Amygdala (tissue), 56 donors: ENCODE measurements at places on chromosomes 1 and 21.
A peak's percentile ranks its signal among the peaks of the same experiment; 100 is the strongest.

- no peak for DNase-seq
These were observed 339.7 kb upstream of the PROX1 start for GRCh38 chr1:213647864-213648650.

DNA sequence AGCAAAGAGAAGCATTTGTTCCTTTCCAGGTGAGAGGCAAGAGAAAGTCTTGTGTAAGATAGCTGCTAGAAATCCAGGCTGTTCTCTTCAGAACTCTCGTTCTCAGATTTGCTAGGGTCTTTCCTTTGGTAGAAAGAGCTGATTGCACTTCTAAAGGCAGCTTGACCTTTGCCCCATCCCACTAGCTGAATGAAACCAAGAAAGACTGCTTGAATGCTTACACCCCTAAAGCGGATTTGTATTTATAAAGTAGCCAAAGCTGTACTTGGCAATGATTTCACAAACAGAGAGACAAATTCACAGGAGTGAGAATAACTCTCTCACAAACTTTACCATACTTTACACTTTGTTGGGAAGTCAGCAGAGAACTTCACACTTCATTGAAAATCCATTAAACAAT is 424.1 kb downstream of the TTLL7 start:
- no peak for DNase-seq

GRCh38 chr1:193105821-193106177 is 585 bp upstream of the GLRX2 start:
- DNase-seq, result no peak

GRCh38 chr1:28602536-28603439 is 10.7 kb downstream of the RAB42 start:
- peak; percentile 39 for DNase-seq

GRCh38 chr1:66168467-66168887 is 365.5 kb upstream of the SGIP1 start:
- DNase-seq, result no peak

DNA sequence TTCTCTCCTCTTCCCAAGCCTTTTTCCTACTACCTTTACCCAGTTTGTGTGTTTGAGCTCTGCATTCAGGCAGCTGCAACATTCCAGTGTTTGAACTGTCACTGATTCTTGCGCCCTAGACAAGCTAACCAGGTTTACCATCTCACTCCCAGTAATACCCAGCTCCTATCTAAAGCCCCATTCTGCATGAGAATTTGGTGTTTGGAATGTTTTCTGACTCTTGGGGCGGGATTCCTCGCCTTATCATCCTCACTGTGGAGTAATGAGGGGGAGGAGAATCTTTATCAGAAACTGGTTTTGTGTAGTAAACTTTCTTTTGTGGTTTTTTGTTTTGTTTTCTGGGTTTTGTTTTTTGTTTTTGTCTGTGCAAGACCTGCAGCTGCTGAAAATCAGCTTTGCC is 36.5 kb downstream of the NCF2 start:
- no peak for DNase-seq

- no peak for DNase-seq
These were observed 345 bp downstream of the HPCAL4 start for GRCh38 chr1:39690794-39691382.

DNA sequence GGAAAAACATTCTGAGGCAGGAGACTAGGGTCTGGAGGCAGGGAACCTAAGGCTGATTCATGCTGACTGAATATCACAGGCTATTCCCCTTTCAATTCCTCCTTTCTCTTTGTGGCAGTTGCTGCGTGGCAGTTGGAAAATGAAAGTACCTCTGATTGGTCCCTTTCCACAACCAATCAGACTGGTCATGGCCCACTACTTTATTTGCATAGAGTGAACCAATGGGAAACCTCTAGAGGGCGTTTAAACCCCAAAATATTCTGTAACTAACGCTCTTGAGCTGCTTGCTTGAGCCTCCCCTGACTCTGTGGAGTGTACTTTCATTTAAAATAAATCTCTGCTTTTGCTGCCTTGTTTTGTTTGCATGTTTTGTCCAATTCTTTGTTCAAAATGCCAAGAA is 27.7 kb upstream of the VN1R5 start:
- DNase-seq, result no peak

DNA sequence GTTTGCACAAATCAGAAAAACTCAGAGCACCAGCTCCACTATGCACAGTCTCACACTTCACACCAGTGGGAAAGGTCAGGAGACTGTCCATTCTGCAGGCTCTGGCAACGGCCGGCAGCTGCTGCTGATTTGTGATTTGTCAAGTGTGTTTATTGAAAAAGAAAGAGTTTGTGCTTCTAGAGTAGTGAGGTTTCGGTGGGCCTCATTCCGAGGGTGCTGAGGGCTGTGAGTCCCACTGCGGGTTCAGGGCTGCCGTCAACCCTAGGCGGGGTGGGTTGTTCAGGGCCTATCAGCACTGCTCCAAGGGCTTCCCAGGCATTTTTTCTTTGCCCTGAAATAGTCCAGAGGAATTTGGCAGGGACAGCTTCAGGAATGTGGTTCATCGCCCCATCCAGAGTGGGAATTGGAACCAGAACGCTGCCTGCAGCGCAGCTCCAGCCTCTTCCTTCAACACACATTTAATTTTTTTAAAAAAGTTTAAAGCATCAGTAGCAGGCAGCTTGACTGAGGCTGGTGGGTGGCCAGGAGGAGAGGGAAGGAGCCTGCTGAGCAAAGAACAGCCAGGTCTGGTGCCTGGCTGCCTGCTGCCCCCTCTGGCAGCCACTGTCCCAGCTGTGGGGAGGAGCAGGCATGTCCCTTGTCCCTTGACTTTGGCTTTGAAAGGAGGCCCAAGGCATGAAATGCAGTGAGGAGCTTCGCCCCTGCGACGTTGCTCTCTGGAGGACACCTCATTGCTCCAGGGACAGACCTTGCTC is 19.7 kb downstream of the STUM start:
- no peak for DNase-seq

DNA sequence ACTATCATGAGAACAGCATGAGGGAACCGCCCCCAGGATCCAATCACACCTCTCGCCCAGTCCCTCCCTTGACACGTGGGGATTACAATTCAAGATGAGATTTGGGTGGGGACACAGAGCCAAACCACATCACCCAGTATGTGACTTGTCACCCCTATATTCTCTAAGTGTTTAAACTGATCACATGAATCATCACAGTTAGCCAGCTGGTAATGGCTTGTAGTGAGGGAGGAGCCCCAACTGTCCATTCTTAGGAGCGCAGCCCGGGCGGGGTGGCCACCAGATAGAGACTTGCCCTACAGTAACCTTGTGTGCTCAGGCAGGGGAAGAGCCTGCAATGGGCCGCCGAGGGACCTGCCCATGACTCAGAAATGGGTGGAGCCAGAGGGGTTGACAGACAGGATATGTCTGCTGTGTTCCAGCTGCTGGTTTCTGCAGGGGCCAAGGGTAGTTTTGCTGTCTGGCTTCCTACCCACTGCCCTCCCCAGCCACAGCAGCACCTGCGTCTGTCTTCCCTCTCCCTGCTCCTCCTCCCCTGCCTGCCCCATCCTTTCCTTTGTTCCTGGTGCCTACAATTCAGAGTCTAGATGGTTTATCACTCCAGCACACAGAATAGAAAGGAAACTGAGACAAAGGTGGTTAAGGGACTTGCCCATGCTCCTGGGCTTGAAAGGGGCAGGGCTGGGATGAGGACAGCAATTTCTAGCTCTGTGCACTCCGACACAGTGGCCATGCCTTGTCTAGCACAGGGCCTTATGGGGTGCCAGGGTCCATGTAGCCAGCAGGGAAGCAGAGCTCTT is 9.2 kb downstream of the ABCG1 start:
- peak; percentile 72 for DNase-seq

- no peak for DNase-seq
These were observed 12.6 kb upstream of the C1QTNF12 start for GRCh38 chr1:1259119-1259488.

DNA sequence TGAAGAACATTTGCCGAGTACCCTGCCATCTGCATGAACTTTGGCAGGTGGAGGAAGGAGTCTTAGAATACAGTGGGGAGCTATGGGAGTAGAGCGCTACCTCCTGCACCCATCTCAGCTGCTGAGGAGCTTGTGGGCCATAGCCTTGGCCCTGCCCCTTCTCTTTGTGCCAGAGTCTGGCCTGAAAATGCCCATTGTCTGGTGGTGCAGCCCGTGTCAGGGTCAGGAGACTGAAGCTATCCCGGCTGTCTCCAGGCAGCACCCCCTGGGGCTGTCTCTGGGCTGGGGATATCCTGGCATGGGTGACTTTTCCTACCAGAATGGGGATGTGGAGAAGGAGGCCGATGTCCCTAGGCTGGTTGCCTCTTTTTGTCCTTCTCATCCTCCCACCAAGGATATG is 7.3 kb downstream of the IPO13 start:
- peak; percentile 82 for DNase-seq

DNA sequence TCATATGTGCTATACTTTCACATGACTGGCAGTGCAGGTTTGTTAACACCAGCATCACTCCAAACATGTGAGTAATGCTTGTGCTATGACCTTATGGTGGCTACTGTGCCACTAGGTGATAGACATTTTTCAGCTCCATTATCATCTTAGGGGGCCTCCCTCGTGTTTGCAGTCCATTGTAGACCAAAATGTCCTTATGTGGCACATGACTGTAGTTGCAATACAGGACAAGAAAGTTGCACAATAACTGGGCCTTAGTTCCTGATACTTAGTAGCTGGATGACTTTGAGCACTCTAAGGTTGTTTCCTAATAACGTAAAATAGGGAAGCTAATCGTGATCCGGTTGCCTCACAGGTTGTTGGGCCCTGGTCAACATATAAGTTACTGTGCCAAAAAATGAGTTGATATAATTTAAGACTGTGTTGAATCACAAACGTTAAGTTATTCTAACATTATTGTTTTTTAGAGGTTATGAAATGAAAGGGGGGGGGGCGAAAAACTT is 511 bp upstream of the SNX27 start:
- no peak for DNase-seq

DNA sequence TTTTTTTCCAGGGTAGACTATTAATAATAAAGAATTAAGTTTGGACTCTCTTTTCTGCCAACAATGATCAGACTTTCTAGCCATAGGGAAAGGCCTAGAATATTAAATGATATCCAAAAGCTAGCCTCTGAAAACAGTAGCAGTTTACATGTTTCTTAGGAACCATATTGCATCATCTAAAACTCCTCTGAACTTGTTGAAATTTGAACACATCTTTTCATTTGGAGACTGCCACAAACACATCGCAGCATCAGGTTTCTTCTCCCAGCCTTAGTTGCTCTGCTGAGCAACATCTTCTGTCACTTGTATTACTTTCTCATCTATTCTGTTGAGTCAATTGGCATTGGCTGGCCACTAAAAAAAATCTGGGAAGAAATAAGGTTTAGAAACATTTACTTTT is 63.2 kb upstream of the GNG4 start:
- no peak for DNase-seq

- no peak for DNase-seq
These were observed 303.4 kb downstream of the KIF26B start for GRCh38 chr1:245458234-245458633.

DNA sequence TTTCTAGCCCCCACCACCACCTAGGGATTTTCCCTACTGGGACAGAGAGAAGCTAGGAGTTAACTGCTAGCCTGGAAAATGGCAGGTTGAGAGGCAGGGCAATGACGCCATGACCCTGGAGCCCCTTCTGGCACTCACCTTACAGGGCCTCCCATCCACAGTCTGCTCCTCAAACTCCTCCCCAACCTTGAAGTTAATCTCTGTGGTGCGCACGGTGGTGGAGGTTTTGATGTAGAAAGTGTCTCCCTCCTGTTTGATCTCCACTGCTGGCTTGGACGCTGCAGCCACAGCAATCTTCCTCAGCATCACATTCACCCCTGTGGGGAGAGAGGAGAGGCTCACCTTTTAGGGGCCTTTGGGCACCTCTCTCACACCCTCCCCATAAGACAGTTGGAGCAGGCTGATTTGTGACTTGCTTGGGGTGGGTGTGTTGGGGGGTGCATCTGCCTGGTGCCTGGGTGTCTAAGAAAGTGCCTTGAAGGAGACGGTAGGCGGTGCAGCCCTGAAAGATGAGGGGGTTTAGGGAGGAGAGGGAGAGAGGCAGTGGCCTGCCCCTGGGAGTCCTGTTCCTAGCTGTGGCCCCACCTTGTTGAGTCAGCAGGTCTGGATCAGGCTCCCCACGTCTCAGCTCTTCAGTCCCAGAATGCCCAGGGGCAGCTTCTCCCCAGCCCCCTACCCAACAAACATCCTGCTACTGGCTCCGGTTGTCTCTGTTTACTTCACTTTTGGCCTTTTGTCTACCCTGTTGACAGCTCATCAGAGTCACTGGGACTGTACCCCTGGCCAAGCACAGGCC is 4.4 kb downstream of the CRABP2 start:
- no peak for DNase-seq

- no peak for DNase-seq
These were observed 3.7 kb upstream of the SDE2 start for GRCh38 chr1:226002667-226003501.

- DNase-seq, result no peak
These were observed 531.7 kb upstream of the PLXNA2 start for GRCh38 chr1:208775841-208776240.

GRCh38 chr1:3170561-3171453 is 101.8 kb downstream of the PRDM16 start:
- peak; percentile 71 for DNase-seq

- no peak for DNase-seq
These were observed 1.1 kb upstream of the BSND start for GRCh38 chr1:54997711-54997986.

DNA sequence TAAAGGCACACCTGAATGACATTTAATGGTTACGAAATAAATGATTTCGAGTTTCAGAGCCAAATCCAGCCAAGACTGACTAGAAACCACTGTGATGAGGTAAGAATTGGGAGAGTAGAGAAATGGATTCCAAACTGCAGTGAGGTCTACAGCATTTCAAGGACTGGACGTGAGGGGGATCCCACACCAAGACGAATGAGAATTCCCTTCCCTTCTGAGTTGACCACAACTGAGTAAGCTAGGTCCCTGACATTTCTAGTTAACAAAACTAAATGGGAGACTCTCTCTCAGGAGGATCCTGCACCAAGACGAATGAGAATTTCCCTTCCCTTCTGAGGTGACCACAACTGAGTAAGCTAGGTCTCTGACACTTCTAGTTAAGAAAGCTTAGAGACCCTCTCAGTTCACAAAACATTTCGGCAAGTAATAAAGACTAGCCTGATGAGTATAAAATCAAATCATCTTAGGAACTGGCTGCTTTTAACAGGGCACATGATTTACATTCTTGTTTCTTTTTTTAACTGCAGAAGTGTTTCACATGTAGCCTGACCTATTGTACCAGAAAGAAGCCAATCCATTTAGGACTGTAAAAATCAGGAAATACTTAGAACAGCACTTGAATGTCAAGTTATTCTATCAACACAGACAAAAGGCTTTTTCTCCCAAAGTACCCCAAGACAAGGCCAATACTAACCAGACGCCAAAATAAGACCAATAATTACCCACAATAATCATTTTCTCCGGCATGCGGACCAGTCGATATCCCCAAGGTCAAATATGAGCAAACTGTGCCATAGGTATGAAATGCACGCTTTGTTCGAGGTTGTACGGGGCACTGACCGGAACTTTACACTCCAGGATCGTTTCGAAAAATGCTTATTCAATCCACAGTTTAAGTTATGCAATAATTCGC is 1.4 kb upstream of the SPATA1 start:
- DNase-seq, result no peak

- no peak for DNase-seq
These were observed 110.8 kb downstream of the GREM2 start for GRCh38 chr1:240501115-240501514.
